ENCODE measurements at places on chromosomes 12 and 14.

- DNase-seq: no peak
Observed at GRCh38 chr12:12890543-12891079, 751 bp upstream of the GPRC5A start.

- no peak for DNase-seq
Observed at GRCh38 chr12:109871668-109872314, 8.6 kb downstream of the GLTP start.

DNA sequence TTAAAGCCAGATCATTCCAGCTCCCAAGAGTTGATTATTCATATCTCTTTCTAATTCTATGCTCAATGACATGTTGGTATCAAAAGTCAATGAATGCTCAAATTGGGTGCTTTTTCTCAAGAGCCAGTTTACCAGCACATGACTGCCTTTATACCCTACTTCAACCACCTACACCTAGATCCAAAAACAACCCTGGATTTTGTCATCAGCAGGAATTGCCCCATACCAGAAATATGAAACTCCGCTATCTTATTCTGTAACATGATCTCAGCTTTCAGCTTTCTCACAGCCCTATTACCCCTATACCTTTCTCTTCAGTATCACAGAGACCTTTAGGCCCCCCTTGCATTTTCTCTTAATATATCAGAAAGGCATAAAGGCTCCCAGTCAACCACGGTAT, 32.3 kb upstream of the ESR2 start:
- no peak for DNase-seq

- no peak for DNase-seq
Observed at GRCh38 chr14:67410313-67410712, 1.7 kb downstream of the PLEK2 start.

DNA sequence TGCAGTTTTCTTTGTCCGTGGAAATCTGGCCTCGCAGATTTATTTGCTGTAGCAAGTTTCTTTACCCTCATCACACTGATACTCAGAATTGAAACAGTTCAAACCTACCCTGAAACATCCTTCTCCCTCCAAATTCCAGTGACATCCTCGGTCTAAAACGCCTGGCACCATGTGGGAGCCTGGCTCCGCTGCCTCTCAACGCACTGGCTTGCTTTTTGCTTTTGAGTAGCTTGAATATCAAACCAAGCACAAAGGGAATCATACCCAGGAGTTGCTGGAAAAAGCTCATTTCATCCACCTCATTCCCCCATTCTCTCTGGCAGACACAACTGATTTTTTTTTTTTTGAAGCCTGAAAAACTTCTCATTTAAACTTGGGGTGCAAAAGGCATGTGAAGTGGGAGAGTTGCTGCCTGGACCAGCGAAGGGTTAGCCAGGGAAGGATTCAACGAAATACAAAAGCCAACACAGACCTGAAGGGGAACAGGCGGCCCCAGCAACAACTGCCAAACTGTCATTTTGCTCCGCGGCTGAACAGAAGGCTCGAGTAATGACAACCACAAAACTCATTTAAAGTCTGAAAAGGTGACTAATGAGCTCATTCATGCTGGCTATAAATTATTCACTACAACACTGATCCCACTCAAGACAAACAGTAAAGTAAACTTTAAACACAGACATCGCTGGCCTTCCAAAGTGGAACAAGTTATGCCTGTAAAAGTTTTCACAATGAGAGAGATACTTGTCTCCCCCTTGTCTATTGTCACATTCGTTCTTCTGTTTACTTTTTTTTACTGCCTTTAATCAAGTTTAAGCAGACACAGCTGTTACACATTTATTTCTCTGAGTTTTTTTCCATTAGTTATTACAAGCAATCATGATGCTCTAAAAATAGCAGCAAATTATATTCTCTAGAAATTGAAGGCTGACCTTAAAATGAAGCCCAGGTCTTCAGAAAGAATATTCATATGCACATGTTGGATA, 12.5 kb upstream of the FOXN3 start:
- DNase-seq: peak; percentile 24

DNA sequence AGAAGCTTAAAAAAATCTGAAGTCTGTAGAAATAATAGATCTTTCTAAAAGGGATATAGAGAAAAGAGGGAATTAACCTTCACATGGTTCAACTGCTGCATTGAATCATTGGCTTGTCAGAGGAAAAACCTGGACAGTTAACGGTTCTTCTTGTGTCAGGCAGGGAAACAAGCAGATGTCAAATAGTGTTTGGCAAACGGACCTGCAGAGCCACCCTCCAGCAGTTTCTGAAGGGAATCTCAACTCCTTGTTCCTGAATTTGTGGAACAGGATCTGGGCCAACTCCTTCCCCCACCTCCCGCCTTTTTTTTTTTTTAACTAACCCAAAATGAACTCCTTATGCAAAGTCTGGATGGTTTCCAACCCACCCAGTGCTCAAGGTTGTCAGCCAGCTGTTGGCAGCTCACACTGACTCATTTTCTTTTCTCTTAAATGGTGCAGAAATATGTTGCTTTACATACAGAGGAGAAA, 187.3 kb downstream of the CAND1 start:
- no peak for DNase-seq

DNA sequence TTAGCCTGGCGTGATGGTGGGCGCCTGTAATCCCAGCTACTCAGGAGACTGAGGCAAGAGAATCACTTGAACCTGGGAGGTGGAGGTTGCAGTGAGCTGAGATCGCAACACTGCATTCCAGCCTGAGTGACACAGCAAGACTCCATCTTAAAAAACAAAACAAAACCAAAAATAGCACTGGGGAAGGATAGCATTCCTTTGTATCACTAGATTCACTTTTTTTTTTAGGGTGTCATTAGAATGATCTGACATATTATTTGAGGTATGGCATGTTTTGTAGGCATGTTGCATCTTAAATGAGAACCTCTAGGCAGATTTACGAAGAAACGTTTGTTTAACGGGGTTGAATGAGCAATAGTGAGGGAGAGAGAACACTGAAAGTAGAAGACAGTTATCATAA, 16.8 kb upstream of the FAR2 start:
- DNase-seq: no peak

DNA sequence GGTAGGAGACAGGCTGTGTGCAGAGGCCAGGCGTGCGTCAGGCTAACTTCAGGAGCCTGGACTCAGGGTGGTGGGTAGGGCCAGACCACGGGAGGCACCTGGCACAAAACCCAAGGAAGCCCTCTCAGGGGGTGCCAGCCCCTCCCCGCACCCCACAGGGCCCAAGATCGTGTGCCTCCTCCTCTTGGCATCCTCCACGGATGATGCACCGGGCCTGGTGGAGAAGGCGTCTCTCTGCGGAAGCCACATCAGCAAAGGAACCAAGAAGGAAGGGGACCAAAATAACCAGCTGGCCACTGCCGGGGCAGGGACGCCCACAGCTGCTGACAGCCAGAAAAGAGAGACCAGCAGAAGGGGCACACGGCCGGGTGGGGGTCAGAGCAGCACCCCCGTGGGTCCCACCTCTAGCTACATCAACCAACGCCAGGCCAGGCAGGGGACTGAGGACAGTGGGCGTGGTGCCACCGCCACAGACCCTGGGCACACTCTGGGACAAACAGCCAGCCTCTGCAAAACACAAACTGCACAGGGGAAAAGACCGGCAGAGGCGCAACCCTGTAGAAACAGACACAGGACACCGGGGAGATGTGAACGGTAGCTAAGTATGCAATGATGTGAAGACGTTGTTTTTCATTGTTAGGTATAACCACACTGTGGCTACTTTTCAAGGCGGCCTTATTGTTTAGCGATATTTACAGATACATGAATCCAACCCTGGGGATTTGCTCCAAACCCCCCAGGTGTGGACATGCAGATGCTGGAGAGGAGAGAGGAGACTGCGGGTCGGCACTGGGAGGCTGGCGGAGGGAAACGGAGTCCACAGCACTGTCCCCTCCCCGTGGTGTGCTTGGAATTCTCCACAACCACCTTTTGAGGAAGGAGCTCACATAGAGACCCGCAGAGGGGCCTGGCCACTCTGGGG, 26.1 kb upstream of the C14orf180 start:
- DNase-seq: no peak

DNA sequence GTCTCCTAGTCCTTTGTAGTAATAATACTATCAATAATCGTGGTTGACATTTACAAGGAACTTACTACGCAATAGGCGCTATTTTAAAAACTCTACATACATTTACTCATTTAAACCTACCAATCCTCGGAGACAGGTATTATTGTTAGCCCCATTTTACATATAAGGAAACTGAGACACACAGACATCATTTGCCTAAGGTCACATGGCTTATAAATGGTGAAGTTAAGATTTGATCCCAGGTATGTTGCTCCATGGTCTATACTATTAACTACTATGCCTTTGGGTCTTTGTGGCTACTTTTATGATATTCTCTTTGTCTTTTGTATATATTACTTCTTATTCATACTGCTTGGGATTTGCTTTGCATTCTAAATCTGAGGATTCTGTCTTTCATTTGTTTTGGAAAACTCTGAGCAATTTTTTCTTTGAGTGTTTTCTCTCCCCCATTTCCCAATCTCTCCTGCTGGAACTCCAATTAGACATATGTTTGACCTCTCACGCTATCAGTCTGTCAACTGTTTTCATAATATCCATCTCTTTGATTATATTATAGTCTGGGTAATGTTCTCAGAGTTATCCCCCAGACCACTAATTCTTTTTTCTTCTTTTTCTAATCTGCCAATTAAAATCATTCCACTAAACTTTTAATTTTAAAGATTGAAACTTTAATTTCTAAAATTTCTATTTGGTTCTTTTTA, 10.9 kb downstream of the NT5DC3 start:
- DNase-seq: no peak

- no peak for DNase-seq
Observed at GRCh38 chr14:102138961-102139285, 774 bp upstream of the WDR20 start.

DNA sequence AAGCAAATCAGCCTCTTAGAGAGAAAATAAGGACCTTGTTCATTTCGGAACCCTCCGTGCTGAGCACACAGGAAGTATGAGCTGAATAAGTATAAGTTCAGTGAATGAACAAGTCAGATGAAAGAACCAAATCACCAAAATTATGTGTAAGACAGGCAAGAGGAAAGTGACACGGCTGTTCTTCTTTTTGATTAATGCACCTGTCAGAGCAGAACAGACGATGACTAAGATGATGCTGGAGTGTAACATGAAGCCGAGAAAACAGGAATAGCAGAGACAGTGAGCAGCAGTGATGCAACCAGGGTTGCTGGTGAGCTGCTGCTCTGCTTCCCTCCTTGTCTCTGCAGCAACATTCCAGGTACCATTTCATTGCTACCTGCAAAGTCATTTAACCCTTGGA, 861.1 kb downstream of the GALC start:
- DNase-seq: no peak

GRCh38 chr12:12741660-12742059, 24.5 kb downstream of the CDKN1B start:
- no peak for DNase-seq

DNA sequence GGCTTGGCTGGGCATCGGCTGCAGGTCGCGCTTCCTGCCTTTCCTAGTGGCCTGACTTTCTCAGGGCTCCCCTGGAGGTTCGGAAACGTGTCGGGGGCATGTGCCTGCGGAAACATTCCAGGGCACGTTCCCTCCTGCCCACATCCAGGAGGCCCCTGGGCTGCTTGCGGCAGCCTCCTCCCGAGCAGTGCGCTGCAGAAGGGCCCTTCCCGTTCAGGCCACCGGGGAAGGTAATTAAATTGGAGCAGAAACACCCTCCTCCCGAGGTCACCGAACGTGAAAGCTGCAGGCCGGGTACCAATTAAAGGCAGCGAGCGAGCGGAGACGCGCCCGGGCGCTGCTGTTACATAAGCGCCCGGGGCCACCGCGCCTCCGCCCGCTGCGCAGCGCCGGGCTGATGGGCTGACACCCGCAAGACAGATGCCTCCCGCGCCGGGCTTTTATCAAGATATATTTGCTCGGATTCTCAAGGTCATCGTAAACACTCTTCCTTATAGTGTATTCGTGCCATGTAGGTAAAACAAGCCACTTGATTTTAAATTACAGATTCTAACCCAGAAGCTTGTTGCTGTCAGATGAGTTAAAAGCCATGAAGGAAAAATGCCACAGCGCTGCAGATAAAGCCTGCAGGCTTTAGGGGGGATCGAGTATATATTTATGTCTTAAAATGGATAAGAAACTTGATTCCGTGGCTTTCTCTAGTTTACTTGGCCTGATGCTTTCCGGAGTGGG, 31.4 kb downstream of the SSPN start:
- peak; percentile 55 for DNase-seq

DNA sequence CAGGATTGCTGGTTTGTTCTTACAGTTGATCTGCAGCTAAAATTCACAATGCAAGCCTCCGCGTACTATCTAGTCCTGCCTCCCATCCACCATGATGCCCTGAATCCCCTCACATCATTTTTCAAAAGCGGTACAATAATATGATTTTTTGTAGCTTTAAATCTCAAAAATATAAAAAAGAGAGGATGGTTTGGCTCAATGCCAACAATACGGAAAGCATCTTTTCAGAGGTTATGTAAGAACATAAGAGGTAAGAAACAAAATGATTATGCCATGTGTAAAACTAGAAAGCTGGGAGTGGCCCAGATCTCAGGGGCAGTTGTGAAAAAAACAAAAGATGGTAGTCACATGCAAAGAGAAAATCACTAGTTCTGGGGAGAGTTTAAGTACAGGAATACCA, 24.0 kb upstream of the ZDHHC17 start:
- no peak for DNase-seq

- no peak for DNase-seq
Observed at GRCh38 chr12:22325218-22325617, 9.3 kb downstream of the ST8SIA1 start.

- DNase-seq: no peak
Observed at GRCh38 chr12:58425481-58426392, 484.4 kb downstream of the ATP23 start.

DNA sequence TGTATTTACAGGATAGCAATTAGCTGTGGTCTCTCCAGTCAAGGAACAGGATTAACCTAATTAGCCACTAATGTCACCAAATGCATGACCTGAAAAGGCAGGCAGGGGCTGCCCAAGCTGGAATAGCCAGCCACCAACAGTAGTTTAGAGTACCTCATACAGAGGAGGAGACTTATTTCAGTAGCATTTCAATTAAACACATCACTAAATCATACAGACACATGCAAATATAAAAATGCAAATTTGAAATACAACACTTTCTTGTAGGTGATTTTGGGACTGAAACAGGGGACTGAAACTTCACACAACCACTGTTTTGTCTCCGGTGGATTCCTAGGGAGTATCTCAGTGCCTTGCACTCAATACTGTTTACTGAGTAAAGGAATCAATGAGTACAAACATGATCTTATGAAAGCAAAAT, 636 bp upstream of the IFNG-AS1 start:
- no peak for DNase-seq

GRCh38 chr12:5060958-5061357, 17.3 kb downstream of the KCNA5 start:
- no peak for DNase-seq
